ENCODE measurements at places on chromosomes 2 and 18.

GRCh38 chr2:188810586-188810985 lies 163.6 kb upstream of the COL3A1 start:
- DNase-seq, result no peak

GRCh38 chr2:241308267-241308666 lies 7.2 kb downstream of the HDLBP start:
- no peak for DNase-seq

GRCh38 chr2:105950521-105951383 lies 206.0 kb downstream of the NCK2 start:
- no peak for DNase-seq

- DNase-seq, result no peak
These were observed 116.3 kb downstream of the TTC32 start for GRCh38 chr2:19785447-19785846.

GRCh38 chr2:158191076-158191895 lies 89.6 kb downstream of the UPP2 start:
- no peak for DNase-seq

GRCh38 chr2:200469708-200470211 lies 40.1 kb downstream of the KCTD18 start:
- no peak for DNase-seq

DNA sequence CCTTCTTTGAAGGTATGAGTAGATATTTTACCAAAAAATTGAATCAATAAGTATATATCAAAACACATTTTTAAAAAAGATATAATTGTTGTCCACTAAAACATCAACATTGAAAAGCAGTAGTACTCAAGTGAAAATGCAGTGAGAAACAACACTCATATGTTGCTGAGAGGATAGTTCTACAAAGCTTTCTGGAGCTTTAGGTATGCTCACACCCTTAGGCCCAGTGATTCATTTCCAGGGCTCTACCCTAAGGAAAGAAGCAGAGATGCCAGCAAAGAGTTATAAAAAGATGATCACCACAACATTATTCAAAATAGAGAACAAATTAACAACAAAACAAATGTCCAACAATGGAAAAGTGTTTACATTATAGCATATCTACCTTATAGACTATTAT lies 197.3 kb upstream of the CCDC150 start:
- DNase-seq, result no peak

- DNase-seq, result no peak
These were observed 727.9 kb upstream of the LINC00305 start for GRCh38 chr18:64876833-64877232.

Data from stimulated activated naive CD4-positive, alpha-beta T cell treated with Interleukin-2 at 50 U/mL for 16 hours (primary cell).